ENCODE measurements at places on chromosomes 2 and 18.

- no peak for DNase-seq
These were observed 146.3 kb upstream of the CELF4 start for GRCh38 chr18:37711766-37712505.

DNA sequence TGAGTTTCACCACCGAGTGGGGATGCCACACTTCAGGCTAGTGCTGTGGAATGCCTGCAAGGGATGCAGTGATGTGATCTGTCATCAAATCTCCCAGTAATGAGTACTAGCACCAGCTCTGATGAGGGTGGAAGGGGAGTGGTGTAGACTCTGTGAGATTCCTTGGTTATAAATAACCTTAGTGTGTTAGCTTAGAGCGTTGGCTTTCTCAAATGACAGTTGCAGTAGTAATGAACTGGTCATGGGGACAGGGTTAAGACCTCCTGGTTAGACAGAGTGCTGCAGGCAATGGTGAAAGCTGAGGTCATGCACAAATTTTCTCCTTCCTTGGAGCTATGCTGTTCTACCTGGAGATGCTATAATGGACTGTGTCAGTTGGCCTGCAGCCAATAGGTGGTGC lies 1063.4 kb upstream of the CRIM1 start:
- DNase-seq, result no peak

GRCh38 chr2:216888081-216888480 lies 28.2 kb upstream of the TNP1 start:
- DNase-seq, result no peak

DNA sequence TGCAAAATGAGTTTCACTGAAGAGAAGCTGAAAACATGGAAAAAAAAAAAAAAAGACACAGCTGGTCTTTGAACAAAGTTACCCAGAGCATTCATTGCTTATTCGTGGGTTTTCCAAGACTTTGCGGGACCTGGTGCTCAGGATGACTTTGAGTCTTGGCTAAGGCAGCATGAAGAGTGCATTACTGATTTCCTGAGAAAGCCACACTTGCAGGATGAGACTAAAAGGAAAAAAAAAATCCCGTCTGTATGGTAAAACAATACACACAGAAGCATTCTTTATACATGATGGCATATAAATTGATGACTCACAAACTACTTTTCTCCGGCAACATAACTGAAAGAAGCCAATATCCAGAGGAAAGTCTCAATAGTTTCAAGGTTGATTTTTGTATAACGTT lies 195.4 kb downstream of the SPP2 start:
- no peak for DNase-seq
